Temporal lobe (tissue), 4 donors: ENCODE measurements at places on chromosomes 5 and 9. TPM values are rescaled to one million over a fixed set of nuclear protein-coding genes. Genes with fewer than 3 reads are reported as not detected.

CTSV gene
- 0.74 TPM for total RNA-seq

FOXD4L4 gene
- 0.25 TPM for total RNA-seq

NRARP gene
- 2.7 TPM for total RNA-seq

GABRA6 gene
- 0.25 TPM for total RNA-seq
